ENCODE measurements at places on chromosomes 13 and 19.

DNA sequence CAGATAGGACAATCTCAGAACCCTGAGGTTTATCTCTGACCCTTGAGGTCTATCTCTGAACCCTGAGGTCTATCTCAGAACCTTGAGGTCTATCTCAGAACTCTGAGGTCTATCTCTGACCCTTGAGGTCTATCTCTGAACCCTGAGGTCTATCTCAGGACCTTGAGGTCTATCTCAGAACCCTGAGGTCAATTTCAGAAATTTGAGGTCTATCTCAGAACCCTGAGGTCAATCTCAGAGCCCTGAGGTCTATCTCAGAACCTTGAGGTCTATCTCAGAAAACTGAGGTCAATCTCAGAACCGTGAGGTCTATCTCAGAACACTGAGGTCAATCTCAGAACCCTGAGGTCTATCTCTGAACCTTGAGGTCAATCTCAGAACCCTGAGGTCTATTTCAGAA lies 2.3 kb downstream of the TLE2 start:
- DNase-seq = no peak

DNA sequence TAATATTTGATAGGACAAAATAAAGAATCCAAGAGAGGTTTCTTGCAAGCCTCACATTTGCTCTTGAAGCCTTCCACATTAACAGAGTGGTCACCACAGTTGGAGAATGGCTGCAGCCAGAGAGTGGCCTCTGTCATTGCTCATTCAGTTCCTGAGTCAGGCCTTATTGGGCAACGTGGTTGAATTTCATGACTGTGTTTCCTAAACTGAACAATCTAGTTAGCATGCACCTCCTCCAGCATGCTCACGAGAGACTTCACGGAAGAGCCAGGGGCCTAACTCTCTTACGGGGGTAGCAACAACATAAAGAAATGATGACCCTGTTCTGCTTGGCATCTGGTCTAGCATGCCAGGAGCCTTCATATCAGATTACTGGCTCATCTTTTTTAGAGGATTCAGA lies 9.6 kb upstream of the UBL3 start:
- no peak for DNase-seq

DNA sequence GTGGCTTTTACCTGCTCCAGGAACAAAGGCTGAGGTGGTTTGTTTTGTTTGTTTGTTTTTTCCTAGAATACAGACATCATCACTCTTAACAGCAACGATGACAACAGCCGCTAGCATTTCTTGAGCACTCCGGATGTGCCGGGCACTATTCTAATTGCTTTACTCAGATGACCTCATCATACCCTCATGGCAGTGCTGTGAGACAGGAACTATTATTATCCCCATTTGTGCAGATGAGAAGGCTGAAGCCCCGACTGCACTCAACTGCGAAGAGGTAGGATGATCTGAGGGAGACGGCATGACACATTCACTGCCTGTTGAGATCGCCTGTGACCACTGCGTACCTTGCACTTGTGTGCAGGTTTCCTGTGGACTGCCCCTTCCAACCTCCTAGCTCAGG lies 66.5 kb downstream of the CCDC70 start:
- no peak for DNase-seq

DNA sequence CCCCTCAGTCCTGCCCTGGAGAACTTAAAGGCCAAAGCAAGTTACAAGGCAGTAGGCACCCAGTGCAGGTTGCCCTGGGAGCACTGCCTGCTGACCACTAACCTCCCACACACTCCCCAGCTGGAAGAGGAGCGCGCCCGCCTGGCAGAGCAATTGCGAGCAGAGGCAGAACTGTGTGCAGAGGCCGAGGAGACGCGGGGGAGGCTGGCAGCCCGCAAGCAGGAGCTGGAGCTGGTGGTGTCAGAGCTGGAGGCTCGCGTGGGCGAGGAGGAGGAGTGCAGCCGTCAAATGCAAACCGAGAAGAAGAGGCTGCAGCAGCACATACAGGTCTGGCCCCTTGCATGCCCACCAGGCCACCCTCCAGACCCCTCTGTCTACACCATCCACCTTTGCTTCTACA lies 61.1 kb downstream of the KCNC3 start:
- no peak for DNase-seq

DNA sequence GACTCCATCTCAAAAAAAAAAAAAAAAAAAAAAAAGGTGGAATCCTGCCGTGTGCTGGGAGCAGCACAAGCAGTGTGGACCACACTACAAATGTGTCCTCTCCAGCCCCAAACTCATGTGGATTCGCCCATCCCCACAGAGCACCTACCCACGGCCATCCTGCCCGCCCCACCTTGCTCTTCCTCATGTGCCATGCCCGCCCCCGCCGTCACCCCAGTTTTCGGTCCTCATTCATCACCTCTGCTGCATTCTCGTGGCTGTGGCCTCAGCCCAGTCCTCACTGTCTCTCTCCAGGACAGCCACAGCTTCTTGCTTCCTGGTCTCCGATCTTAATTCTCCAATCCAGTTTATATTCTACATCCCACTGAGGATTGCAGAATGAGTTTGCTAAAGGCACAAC lies 80.0 kb upstream of the TM9SF2 start:
- no peak for DNase-seq
